AG04450 (cell line): ENCODE measurements at places on chromosomes 3 and 15.

DNA sequence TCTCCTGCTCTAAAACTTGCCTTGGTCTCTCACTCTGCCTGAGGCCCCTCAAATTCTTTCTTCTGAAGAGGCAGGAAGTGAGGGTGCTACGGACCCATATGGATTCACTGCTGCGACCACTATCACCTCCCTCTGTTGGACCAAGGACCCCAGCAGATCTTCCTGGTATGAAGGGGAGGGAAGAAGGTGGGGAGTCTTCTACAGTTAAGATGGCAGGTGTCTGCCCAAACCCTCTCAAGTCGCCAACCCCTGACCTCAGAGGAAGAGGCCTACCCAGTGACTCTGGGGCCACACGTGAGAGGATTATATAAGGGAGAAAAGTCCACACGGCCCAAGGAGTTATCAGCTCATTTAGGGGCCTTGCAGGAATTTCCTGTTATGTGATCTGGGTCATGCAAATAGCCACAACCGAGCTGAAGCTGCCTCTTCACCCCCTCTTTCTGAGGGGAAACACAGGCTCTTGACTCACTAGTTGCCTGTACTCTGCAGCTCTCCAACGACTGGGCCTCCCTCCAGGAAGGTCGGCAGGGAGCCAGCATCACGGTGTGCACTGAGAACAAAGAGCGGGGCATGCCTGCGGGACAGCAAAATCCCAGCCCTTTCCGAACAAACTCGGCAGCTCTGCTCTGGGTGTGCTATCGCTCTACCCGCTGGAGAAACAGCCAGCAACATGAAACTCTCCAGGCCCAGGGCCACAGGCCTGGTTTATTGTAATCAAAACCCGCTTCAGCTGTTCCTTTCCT is 116.0 kb downstream of the XXYLT1 start:
- peak; percentile 88 for DNase-seq

- no peak for DNase-seq
Measured at GRCh38 chr15:31847961-31848360, 182.4 kb upstream of the CHRNA7 start.

DNA sequence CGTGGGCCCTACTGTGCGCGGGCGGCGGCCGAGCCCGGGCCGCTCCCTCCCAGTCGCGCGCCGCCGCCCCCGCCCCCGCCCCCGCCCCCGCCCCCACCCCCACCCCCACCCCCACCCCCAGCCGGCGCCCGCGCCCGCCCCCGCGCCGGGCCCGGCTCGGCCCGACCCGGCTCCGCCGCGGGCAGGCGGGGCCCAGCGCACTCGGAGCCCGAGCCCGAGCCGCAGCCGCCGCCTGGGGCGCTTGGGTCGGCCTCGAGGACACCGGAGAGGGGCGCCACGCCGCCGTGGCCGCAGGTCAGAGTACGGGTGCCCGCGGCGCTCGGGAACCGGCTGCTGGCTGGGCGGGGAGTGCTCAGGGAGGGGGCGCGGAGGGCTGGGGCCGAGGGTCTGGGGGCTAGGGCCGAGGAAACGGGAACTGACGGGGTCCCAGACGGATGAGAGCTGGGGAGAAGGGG is 1.1 kb upstream of the PPARG start:
- DNase-seq = no peak

GRCh38 chr3:45562027-45562426 is 32.5 kb upstream of the LIMD1 start:
- no peak for DNase-seq

GRCh38 chr3:179179979-179180759 is 32.0 kb downstream of the PIK3CA start:
- no peak for DNase-seq

- no peak for DNase-seq
Measured at GRCh38 chr3:52257911-52258310, 12.4 kb downstream of the PPM1M start.

DNA sequence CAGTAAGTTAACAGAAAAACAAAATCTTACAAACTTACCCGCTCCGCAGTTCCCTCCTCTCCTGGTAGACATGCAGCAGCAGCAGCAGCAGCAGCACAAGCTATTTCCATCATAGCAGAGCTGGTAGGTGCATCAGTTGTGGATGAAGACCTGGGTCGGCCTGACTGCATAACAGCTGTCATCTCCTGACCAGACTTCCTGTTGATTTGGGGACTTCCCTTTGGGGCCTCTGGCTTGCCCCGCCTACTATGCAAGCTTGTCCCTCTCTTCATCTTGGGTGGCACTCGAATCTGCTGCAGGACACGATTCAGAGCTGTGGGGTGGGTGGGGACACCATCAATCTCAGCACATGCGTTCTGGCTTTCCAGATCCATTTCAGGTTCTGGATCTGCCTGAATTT is 65.7 kb downstream of the TMCC1 start:
- no peak for DNase-seq

DNA sequence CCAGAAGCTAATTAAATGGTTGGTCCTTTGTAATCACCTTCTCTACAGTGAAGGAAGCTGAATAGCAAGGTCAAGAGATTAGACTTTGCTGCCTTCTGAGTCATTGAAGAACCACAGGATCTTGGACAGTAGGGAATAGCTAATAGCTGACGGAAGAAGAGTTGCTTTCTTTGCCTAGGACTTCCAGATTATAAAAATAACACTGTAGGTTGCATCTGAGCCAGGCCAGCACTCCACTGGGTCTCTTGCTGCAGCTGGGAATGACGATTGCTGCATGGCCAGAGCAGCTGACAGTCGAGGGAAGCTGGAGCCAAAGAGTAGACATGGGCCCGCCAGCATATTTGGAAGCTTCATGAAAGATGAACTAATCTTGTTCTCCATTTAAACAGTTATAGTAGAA is 81.5 kb upstream of the KCNMB2 start:
- no peak for DNase-seq

GRCh38 chr15:59437817-59438624 is at the start of gene FAM81A:
TSS of gene FAM81A (plus strand) at chr15:59438186. CDS start at chr15:59458627, 20,441 bp downstream.
- DNase-seq = no peak

GRCh38 chr15:94586099-94586498 is 354.7 kb downstream of the MCTP2 start:
- no peak for DNase-seq

DNA sequence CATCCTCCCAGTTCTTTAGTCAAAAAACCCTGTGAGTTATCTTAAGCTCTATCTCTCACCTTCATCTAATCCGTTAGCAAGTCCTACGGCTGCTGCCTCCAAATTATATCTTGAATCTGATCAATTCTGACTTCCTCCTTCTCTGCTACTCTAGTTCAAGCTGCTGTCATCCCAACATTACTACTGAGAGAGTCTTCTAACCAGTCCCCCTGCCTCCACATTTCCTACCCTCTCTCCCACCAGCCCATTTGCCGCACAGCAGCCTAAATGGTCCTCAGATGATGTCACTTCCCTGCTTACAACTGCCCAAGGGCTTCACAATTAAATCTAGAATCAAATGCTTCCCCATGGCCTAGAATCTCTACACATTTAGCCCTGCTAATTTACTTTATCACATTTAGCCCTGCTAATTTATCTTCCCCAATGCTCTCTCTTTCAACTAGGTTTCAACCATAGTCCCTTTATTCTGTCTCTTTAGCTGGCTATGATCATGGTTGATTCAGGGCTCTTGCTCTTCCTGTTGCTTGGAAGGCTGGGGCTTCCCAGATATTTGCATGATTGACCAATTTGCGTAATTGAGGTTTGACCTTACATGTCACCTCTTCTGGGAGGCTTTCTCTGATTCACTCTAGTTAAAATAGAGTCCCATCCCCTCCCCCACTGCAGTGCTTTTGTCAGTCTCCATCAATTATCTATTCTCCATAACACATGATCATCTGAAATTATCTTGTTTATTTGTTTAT is 11.0 kb upstream of the ARL14 start:
- peak; percentile 69 for DNase-seq

DNA sequence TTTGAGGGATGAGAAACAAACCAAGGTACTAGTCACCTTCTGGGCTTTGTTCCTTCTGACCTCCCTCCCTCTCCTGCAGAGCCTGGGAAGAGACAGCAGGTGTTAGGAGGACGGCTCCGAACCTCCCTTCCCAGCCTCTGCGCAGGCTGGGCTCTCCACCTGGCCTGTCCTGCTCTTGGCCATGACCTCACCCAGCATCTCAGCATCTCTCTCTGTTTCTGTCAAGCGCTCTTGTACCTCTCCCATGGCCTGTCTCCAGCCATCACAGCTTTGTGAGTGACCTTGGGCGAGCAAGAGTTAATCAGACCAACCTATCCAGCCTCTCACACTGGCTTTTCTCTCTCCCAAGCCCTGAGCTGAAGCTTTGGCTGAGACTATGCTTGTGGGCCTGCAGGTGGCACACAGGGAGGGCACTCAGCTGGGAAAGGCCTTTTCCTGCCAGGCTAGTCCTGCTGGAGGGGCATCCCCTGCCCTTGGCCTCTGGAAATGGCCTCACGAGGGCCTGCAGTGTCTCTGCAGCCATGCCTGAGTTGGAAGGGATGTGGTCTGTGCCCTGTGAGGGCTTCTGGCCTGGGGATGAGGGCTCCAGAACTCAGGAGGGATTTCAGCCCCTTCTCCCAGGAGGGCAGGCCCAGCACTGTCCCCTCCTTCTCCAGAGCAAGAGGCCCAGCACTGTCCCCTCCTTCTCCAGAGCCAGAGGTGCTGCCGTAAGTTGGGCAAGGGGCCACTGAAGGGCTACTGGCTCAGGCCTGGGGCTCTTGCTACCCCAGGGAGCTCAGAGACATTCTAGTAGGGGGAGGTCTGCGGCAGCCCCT is 2.1 kb downstream of the CHST13 start:
- DNase-seq = no peak

GRCh38 chr3:126337980-126338651 is 19.1 kb downstream of the KLF15 start:
- DNase-seq = no peak

DNA sequence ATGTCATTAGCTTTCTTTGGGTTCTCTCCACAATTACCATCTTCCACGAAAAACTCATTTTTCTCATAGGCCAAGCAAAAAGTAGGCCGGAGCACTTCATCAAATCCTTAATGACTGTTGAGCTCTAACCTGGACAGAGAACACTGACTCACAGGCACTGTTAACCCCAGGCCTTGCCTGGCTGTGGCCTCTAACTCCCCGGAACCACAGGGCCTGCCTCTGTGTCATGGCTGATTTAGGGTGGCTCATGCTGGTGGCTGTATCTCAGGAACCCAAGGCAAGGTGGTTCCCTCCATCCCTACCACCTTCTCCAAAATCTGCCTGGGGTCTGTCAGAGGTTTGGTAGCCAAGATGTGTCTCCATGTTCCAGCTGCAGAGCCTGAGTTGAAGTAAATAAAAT is 3.6 kb downstream of the CRTAP start:
- no peak for DNase-seq
